Diencephalon (tissue), 1 donor: ENCODE measurements at places on chromosomes 12 and 14. TPM values are rescaled to one million over a fixed set of nuclear protein-coding genes. Genes with fewer than 3 reads are reported as not detected.

The USP44 gene
- total RNA-seq: 4.4 TPM

The GNG2 gene
- 424 TPM for total RNA-seq

The OASL gene
- 0.46 TPM for total RNA-seq

The CCDC175 gene
- 2.1 TPM for total RNA-seq

The AREL1 gene
- 64.4 TPM for total RNA-seq

The GATC gene
- total RNA-seq: 35.1 TPM

The SYNDIG1L gene
- 32.8 TPM for total RNA-seq

The PPFIA2 gene
- total RNA-seq: 143 TPM

The DIO3 gene
- total RNA-seq: 2.1 TPM

The C14orf180 gene
- total RNA-seq: 0.92 TPM

The A2ML1 gene
- total RNA-seq: 2.3 TPM

The GPR84 gene
- 0.23 TPM for total RNA-seq

The RNU4-1 gene
- total RNA-seq: under 0.01 TPM

The PLA2G1B gene
- not detected for total RNA-seq

The CNOT2 gene
- total RNA-seq: 164 TPM

The DPY19L2 gene
- 35.5 TPM for total RNA-seq

The WASHC4 gene
- 82.1 TPM for total RNA-seq

The RBM19 gene
- total RNA-seq: 21.9 TPM

The ZNF26 gene
- 17.8 TPM for total RNA-seq

The FAM216A gene
- 42.2 TPM for total RNA-seq

The FAIM2 gene
- total RNA-seq: 59.1 TPM

The APEX1 gene
- total RNA-seq: 53.3 TPM

The PPP2R5C gene
- total RNA-seq: 159 TPM

The DICER1 gene
- total RNA-seq: 160 TPM

The PLCZ1 gene
- total RNA-seq: 2.3 TPM

The TMEM119 gene
- 2.8 TPM for total RNA-seq

The TPH2 gene
- total RNA-seq: 2.1 TPM

The LRTM2 gene
- 11.3 TPM for total RNA-seq

The PNMA1 gene
- total RNA-seq: 145 TPM

The FGF23 gene
- not detected for total RNA-seq

The SIX6 gene
- total RNA-seq: 0.69 TPM

The OAS2 gene
- total RNA-seq: 3.2 TPM

The GLIPR1L1 gene
- not detected for total RNA-seq

The BMAL2 gene
- total RNA-seq: 54.4 TPM

The EXOC3L4 gene
- 0.46 TPM for total RNA-seq

The TAS2R7 gene
- total RNA-seq: 0.69 TPM

The PUS1 gene
- 7.4 TPM for total RNA-seq
